ENCODE measurements at places on chromosomes 1 and 21. TPM values are rescaled to one million over a fixed set of nuclear protein-coding genes. Genes with fewer than 3 reads are reported as not detected.
A peak's percentile ranks its signal among the peaks of the same experiment; 100 is the strongest.

DNA sequence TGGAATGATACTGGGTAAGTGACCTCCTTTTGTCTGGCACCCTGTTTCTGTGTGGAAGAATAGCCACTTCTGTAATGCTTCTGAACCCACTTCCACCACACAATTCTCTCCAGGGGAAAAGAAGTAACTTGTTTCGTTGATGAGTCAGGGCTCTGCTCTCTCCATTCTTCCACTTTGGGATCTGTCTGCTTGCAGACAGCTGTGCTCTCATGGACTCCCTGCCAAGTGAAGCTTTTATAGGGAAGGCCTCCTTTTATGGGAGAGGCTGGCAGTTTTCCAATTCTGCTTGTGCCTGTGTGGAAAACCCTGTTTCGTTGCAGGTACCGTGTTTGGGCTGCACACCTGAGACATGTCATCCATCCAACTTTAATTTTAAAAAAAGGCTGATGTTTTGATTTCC lies 130.7 kb downstream of the GIPC2 start:
- no peak for DNase-seq

MTFR1L gene
- 32.5 TPM for total RNA-seq

- DNase-seq = peak; percentile 81
Observed at GRCh38 chr1:27097484-27097917, 57.4 kb downstream of the SLC9A1 start.

MFSD2A gene
- 18.2 TPM for total RNA-seq

DNA sequence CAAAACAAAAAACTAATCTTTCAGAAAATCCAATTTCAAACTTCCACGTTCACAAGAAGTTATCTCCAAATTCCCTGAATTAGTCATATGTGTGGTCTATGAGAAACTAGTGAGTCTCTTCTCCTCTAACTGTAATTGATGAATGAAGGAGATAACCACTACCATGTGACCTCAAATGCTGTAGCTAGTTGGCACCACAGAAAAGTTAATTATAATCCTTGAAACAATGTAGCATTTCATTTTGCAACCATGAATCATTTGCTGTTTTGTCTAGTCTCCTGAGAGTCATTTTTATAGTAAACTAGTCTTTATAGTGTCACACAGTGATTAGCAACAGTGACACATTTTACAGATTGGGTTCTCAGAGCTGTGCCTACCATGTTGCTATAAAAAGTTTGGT lies 287.5 kb downstream of the LRRIQ3 start:
- no peak for DNase-seq

GRCh38 chr1:177650947-177651346 lies 318.9 kb downstream of the SEC16B start:
- no peak for DNase-seq

SZRD1 gene
- total RNA-seq = 119 TPM

AMY1C gene
- not detected for total RNA-seq

TNFSF18 gene
- not detected for total RNA-seq

LYPD8 gene
- total RNA-seq = not detected

DNA sequence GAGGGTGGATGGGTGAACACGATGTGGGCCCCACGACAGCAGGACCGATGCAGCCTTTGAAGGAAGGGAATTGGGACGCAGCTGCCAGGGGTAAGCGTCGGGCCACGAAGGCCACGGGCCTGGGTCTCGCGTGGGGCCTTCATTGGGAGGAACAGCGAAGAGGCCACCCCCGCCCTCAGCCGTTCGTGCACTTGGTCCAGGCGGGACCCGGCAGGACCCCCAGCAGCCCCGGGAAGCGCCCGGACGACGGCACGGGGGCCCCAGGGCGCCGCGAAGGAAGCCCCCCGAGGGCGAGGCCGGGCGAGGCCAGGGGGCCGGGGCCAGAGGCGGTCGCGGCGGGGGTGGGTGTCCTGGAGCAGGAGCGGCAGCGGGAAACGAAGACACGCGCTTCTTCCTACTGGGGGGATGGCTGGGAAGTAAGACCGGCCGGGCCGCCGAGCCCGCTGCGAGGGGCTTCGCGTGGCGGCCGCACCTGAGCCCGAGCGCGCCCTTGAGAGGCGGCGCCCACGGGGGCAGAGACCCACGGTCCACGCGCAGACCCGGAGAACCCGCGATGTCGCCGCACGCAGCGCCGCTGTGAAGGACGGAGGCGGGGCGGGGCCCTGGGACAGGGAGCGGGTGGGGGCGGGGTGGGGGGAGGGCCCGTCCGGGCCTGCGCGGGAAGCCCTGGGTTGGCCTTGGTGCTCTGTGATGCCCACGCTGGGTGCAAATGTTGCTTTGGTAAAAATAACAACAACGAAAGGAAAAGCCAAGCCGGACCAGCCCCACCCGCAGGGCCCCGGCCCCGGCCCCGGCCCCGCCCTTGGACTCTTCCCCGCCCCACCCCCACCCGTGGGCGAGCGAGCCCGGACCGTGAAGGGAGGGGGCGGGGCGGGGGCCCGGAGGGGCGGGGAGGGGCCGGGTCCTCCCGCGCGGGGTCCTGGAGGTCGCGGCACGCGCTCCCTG lies 56.0 kb upstream of the ADARB1 start:
- DNase-seq = no peak

DNA sequence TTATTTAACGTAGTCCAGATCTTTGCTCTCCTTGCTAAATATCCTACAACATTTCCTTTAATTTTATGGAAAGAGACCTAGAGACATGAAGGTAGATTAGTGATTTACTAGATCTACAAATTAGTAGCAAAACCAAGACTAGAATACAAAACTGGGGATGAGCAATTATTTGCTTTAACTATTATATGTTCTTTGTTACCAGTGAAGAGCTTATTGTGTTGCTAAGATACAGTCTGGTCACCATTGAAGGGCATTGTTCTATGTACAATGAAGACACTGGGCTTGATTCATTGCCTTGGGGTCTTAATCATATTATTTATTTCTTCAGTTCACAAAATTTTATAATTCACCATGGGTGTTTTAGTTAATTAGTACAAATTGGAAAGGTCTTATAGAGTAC lies 88.3 kb downstream of the S1PR1 start:
- no peak for DNase-seq

AMY1B gene
- not detected for total RNA-seq

- no peak for DNase-seq
Observed at GRCh38 chr1:183845681-183846080, 40.8 kb downstream of the RGL1 start.

DNA sequence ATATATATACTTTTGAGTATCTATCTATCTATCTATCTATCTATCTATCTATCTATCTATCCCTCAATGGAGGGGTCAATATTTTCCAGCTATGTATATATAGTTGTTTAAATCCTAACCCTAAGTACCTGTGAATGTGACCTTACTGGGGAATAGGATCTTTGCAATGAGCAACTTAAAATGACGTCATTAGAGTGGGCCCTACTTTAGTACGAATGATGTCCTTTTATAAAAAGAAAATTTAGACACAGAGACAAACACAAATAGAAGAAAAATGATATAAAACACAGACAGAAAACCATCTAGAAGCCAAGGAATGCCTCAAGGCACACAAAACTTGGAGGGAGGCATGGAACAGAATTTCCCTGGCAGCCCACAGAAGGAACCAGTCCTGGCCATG lies 2283.7 kb downstream of the NCAM2 start:
- no peak for DNase-seq

DNA sequence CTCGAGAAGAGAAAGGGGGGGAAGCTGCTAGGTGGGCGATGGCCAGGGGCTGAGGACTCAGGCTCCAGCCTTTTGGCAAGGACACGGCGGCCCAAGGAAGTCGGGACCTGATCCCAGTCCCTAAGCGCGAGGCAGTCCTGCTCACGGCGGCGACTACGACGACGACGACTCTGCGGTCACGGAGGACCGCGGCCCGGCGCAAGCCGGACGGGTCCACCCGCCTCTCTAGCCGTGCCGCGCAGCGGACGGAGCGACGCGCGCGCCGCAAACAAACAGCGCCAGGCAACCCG lies 401 bp downstream of the WNT9A start:
- peak; percentile 59 for DNase-seq

DNA sequence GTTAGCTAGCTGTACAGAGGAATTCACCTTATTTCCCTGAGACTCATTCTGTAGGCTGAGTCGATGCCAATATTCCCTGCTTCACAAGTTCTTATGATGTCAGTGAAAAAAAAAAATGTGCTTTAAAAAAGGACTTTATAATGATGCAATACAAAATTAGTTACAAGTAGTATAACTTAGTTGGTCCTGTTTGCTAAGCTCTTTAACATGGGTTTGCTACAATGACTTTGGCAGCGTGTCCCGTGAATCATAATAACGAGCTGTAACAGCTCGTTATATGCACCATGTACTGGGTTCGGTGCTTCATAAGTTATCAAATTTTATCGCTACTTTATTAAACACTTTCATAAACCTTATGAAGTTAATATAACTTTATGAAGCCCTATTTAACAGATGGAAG lies 349.7 kb downstream of the LMX1A start:
- DNase-seq = no peak

GRCh38 chr1:86537928-86538695 lies 8.8 kb upstream of the CLCA4 start:
- no peak for DNase-seq

- no peak for DNase-seq
Observed at GRCh38 chr1:26081267-26082019, 14.0 kb upstream of the TRIM63 start.

YIPF1 gene
- 29.1 TPM for total RNA-seq

DNA sequence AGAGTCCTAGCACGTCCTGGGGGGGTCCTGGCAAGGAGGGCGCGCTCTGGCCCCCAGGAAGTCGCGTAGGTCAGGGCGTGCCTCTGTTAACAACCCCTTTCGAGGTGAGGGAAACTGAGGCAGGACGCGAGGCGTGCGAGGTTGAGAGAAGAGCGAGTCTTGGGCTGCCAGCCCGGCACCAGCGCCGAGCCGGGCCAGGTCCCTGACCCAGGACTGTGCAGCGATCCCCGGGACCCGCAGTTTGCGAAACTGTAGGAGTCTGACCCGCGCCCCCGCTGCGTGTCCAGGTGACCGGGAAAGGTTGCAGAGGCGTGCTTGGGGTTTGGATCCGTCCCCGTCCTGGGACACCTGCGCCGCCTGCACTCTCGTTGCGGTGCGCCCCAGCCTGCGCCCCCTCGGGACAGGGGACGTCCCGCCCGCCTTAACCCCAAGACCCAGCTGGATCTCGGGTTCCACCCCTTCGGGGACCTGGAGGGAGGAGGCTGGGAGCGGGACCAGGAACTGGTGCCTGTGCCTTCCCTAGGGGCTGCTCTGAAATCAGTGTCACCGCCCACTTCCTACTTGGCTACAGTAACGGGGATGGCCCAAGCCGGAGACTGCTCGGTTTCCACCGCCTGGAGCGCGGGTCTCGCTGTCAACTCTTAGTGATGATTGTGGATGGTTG lies 493 bp downstream of the DISC1 start:
- peak; percentile 83 for DNase-seq

PODN gene
- total RNA-seq = 0.17 TPM

DNA sequence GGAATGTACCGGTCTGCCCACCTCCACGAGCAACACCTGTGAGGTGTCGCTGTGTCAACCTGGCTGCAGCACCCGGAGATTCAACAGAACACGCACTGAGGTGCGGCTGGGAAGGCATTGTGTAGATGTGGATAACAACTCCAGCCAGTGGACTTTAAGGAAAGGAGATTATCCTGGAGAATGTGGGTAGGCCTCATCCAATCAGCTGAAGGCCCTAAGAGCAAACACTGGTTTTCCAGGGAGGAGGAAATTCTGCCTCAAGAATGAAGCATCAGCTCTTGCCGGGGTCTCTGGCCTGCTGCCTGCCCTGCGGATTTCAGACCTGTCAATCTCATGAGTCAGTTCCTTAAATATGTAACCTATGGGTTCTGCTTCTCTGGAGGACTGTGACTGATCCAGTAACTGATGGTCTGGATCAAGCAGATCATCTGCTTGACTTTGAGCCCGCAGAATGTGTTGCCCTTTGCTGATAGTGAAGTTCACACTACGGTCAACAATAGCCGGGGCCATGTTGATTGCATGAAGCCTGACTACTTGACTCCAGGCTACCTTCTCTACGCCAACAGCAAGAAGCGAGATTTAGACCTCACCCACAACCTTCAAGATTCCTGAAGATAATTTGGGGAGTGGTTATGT lies 15.9 kb upstream of the PRDM15 start:
- no peak for DNase-seq

GRCh38 chr1:36557041-36558000 lies 74.6 kb upstream of the CSF3R start:
- DNase-seq = peak; percentile 10

DNA sequence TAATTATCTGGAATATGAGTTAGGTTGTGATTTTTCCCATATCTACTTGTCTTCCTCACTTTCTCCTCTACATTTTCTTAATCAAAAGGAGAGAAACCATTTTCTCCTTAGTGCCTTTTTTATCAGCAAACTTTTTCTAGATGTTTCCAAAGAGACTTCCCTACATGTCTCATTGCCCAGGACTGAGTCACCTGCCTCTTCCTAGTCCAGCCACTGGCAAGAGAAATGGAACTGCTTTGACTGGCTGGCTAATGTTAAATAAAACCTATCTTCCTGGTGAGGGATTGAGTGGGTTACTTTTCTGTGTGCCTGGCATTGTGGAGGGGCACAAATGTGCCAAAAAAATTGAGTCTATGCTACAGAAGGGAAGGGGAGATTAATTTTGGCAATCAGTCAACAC lies 52.1 kb upstream of the CD5L start:
- DNase-seq = no peak

DNA sequence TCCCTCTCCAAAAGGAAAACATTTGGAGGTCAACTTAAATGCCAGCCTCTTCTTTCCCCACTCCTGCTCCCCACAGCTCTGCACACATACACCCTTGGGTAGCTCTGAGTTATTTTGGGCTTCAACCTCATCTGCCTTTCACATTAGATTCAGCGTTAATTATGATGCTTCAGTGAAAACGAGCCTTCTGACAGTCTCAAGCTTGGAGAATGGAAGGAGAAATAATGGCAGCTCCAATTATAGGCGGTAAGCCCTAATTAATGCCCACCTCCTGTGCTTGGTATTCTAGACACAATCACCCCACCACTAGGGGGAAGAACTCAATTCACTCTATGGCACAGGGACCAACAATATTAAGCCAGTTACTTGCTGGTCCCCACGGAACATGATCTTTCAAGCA lies 397.9 kb downstream of the BRINP2 start:
- no peak for DNase-seq

DNA sequence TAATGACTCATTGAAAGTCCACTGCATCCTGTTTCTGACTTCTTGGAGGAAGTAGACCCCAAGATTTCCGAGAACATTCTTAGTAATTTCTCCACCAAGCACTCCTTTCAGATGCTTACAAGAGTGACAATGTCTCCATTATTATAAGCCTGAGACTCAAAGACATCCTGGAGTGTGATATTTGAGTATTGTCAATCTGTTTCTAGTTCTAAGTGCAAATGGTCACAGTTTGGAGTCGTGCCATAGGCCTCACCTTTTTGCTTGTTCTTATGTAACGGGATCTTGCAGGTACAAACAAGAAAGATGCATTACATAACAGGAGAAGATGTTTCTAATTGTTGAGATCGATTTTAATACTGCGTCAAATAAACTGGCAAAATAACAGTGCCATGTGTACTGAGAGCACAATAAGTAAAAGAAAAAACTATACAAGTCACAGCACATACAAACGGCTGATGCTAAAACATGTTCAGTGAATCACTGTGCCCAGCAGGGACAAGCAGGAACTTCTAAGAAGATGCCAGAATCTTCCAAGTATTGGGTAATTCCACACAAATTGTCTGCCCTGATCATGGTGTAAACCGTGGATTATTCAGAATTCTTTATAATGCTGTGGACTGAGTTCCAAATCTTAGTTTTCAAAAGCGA lies 54.1 kb downstream of the CD2 start:
- DNase-seq = no peak
